ENCODE measurements at places on chromosomes 4 and X.

- no peak for DNase-seq
These were observed 84.1 kb downstream of the TBCK start for GRCh38 chr4:106231931-106232330.

- DNase-seq, result no peak
These were observed 44.4 kb downstream of the FIP1L1 start for GRCh38 chr4:53421791-53422190.

- no peak for DNase-seq
These were observed 28.9 kb upstream of the TLL1 start for GRCh38 chr4:165844161-165844560.

DNA sequence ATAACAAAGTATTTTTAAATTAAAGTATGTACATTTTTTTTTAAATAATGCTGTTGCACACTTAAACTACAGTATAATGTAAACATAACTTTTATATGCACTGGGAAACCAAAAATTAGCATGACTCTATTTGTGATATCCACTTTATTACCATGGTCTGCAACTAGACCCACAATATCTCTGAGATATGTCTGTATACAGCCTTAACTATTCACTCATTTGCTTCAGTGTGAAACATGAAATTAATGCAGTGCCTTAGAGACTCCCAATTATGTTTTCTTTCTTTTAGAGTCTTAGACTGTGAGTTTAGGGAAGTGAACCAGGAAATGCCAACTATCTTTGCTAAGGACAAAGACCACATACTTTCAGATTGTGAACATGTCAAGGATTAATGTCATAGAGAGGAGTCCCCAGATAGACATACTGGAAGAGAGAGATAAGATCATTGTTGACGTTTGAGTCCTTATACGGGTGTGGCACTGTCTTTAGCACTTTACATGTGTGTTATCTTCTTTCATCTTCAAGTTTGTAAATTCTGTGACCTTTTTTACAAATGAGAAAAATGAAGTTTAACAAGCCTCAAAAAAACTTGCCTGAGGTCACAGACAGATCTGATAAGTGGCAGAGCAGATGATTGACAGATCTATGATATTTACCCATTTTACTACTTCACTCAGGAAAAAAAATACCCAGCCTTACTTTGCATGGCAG, 23.2 kb downstream of the CXorf58 start:
- DNase-seq, result no peak

GRCh38 chrX:3697701-3698279, 15.7 kb downstream of the PRKX start:
- DNase-seq, result no peak

GRCh38 chrX:19064175-19064574, 58.1 kb downstream of the ADGRG2 start:
- DNase-seq, result no peak

DNA sequence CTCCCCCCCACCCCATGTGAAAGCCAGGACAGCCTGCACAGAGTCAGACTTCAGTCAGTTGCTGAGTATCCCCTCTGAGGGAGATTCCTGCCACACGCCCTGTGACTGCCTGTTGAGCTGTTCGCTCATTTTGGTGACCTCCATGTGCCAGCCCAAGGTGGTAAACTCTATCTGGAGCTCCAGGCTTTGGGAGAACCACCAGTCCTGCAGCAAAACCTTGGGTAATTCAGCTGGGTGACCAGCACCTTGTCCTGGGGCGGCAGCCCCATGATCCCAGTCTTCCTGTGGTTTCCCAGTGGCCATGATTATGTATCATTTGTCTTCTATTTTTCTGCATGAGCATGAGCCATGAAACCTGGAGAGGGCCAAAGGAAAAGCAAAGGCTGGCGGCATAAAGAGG, 73.4 kb downstream of the NBDY start:
- no peak for DNase-seq

GRCh38 chr4:140236654-140237169, 82.7 kb upstream of the MAML3 start:
- DNase-seq, result no peak

GRCh38 chrX:119728487-119728886, 29.9 kb upstream of the SOWAHD start:
- no peak for DNase-seq

GRCh38 chr4:53060278-53060677, 198.2 kb downstream of the RASL11B start:
- no peak for DNase-seq

DNA sequence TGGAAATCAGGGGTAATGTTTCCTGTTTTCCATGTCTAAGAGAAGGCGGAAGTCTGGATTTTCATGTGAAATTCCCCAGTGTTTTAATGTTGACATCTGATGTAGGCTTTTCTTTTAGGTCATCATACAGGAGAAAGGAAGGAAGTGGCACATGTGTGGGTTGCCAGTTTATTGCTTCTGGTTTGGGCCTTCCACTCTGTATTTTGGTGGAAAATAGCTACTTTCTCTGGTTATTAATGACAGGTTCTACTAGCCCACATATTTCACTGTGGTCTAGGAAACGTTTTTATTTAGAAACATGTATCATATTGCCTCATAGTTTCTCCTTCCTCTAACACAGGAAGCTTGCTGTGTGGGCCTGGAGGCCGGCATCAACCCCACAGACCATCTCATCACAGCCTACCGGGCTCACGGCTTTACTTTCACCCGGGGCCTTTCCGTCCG, 7.2 kb downstream of the PDHA1 start:
- DNase-seq, result no peak

- no peak for DNase-seq
These were observed 112.9 kb upstream of the GPRIN3 start for GRCh38 chr4:89420507-89420906.

GRCh38 chr4:83208371-83209365, 75.9 kb downstream of the COQ2 start:
- no peak for DNase-seq

GRCh38 chr4:167966143-167966542, 126.2 kb upstream of the ANXA10 start:
- DNase-seq, result no peak

DNA sequence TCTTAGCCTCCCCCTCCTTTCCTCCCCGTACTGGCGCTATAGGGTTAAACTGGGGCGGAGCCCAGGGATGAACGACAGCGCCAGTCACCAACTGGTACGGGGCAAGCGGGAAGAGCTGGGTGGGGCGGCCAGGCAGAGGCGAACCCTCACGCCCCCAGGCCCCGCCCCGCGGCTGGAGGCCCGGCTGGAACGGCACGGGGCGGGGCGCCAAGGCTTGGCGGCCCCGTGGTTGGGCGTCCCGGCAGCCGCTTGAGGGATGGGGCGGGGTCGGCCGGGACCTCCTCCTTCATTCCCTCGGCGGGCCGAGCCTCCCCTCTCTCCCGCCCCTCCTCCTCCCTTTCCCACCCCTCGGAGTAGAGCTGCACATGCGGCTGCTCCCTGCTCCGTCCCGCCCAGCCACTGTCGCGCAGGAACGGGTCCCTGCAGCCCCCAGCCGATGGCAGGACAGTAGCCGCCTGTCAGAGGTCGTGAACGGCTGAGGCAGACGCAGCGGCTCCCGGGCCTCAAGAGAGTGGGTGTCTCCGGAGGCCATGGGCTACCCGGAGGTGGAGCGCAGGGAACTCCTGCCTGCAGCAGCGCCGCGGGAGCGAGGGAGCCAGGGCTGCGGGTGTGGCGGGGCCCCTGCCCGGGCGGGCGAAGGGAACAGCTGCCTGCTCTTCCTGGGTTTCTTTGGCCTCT, at the start of gene EDA:
TSS of gene EDA (plus strand) at position 335 of the 678 bp plus-strand sequence.
- DNase-seq, result no peak

DNA sequence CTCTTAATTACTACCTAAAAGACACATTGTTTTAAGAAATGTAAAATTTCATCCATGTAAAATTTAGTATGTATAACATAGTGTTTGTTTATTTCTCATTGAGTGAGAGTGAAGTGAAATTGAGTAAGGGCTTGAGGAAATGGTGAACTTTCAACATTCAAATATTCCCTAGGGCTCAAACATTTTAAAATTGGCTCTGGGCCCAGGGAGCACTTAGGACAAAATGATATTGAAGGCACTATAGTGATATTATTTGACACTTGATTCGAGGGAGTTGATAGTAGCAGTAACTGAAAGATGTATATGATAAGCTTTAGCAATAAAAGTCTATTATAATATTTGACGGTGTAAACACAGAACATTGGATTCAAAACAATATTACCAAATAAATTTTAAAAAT, 1244.0 kb upstream of the TENM3 start:
- no peak for DNase-seq

- no peak for DNase-seq
These were observed 45.1 kb downstream of the DTHD1 start for GRCh38 chr4:36326476-36327029.

DNA sequence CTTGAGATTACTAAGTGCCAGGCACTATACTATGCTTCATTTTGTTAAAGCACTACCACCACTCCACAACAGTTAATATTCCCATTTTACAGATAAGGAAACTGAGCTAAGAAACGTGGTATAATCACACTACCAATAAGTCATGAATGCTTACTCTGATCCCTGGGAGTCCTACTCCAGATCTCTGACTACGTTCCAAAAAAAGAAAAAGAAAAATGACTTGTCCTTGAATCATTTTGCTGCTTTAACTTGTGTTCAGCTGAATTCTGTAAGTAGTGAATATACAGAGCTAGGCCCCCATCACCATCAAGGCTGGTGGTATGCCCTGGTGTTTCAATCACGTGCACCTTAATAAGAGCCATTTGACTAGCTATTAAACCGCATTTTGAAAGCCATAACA, 39.4 kb downstream of the LDB2 start:
- DNase-seq, result no peak

- DNase-seq, result no peak
These were observed 113.0 kb downstream of the SPATA18 start for GRCh38 chr4:52164116-52164515.

- no peak for DNase-seq
These were observed 613.5 kb downstream of the IQCM start for GRCh38 chr4:149202117-149202516.

DNA sequence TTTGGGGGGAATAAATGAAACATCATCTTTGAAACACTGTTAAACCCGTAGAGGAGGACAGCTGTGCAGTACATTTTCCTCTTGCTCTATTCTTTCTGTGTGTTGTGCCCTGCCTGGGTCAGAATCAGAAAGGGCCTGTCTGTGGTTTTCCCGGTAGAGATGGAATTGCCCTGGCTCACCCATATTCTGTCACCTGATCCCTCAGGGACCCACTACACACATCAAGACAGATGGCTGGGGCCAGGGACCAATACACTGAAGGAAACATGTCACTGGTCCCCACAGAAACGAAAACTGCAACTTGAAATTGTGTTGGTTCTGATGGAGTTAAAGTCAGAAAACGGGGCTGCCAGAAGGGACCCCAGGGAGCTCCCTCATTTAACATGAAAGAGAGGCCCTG, 114.9 kb downstream of the ZNF827 start:
- DNase-seq, result no peak

GRCh38 chrX:30568136-30568535, 9.4 kb downstream of the TASL start:
- DNase-seq, result no peak

GRCh38 chrX:23803931-23804381, 21.0 kb downstream of the SAT1 start:
- no peak for DNase-seq

- no peak for DNase-seq
These were observed 3.8 kb downstream of the DOK7 start for GRCh38 chr4:3466691-3467600.

GRCh38 chr4:74262522-74262921, 45.7 kb upstream of the EPGN start:
- DNase-seq, result no peak

DNA sequence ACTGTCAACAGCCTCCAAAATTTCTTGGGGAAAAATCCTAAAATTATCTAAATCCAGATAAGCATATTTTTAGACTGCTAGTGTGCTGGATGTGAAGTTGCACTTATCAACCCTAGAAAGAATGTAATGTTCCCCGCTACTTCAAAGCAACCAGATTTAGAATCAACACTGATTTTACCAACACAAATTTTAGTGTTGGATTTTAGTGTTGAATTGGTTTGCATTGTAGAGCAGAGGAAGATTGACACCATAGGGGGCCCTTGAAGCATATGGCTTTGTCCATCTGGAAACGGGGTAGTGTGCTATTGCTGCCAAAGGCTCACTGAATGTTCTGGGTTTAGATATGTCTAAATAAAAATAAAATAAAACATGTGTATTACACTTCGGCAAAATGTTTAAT, 126.3 kb upstream of the EMCN start:
- no peak for DNase-seq

DNA sequence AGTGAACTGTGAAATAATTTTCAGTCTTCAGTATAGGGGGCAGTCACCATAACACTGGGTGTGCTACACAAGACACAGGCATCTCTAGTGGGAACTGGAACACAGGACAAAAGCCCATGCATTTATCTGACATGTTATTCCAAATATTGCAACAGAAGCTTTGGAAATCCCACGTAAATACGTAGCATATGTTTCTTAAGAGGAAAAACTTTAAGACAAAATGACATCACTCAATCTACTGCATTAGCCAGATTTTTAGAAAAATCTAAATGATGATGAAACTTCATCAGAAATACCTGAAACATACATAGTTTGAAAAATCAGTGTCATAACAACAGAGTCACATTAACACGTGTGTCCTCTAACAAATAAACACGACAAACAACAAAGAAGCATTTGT, 14.5 kb downstream of the SHISA3 start:
- no peak for DNase-seq

DNA sequence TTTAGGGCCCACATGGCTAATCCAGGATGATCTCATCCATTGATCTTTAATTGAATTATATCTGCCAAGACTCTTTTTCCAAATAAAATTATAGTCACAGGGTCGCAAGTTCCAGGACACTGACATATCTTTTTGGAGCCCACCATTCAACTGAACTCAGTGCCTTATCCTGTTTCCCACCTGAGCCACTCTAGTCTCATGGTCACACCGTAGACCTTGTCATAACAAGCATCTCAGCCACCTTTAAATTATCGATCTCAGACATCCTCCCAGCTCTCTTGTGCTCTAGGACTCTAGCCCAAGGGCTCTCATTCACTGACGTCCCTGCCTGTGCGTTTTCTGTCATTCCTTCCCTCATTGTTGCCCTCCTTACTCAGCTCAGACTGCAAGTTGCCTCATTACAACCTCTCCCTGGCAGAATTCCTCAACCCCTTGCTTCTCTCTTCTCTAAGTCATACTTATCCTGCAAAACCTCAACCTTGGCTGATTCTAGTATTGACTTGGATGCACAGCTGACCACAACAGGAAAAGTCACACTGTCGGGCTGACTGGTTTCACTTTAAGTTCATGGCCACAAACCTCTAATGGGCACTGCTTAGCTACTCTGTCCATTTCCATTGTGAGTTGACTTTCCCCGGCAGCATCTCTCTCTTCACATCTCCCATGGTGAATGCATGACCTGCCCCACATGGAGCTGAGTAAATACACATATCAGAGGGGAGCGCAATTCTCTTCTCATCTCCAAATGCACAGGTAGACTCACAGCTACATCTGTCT, 91.0 kb upstream of the TRIM2 start:
- no peak for DNase-seq

- DNase-seq, result no peak
These were observed 57.5 kb downstream of the TEC start for GRCh38 chr4:48212165-48212564.

DNA sequence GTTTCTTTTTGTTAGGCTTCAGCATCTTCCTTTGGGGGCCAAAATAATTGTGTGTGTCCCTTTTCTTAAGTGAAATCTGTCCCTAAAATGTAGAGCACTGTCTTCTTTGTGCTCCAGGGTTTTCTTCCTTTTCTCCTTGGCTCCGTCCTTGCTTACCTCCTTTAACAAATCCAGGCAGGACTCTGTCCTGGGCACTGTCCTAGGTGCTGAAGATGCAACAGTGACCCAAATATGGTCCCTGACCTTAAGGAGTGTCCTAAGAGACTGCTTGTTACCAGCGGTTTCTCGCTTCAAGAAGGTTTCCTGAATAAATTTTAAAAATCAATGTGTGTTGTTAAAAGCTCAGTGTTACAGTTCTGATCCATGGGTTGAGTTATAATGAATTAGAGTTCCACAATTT, 471.8 kb downstream of the KCNIP4 start:
- no peak for DNase-seq

Data from NCI-H187 treated with DMSO at 0.1 percent for 48 hours (cell line).